C1 segment of cervical spinal cord (tissue), 14 donors: ENCODE measurements at places on chromosomes 13 and 19.

- no peak for DNase-seq
Observed at GRCh38 chr19:29672933-29673336, 7.7 kb downstream of the PLEKHF1 start.

DNA sequence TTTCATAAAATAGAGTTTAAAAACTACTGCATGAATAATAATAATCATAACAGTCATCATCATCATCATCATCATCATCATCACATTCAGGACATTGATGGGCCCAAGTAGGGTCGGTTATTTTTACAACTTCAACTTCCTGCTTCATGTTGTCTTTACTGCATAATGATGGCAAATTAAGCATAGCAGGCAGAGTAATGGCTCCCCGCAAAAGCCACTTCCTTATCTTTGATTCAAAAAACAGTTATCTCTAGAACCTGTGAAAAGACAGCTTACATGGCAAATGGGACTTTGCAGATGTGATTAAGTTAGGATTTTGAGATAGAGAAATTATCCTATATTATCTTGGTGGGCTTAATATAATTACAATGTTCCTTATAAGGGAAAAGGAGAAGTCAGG is 792.9 kb downstream of the LIG4 start:
- no peak for DNase-seq

DNA sequence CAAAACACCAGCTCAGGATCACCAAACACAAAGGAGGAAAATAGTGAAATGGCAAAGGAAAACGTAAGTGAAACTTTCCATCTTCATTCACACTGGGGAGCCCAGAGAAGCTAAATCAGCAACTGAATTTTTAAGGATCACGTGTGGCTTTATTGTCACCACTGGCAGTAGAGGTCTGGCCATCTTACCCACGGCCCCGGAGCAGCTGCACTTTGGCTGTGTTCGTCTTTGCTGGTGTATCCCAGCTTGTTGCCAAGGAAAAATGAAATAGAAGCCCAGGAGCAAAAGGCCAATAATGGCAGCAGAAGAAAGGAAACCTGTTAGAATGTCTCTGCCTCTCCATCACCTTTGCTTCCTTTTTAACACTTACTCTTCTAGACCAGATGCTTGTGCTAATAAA is 274.7 kb downstream of the FOXO1 start:
- no peak for DNase-seq

- DNase-seq, result no peak
Observed at GRCh38 chr13:89486065-89486464, 1814.9 kb downstream of the SLITRK5 start.

DNA sequence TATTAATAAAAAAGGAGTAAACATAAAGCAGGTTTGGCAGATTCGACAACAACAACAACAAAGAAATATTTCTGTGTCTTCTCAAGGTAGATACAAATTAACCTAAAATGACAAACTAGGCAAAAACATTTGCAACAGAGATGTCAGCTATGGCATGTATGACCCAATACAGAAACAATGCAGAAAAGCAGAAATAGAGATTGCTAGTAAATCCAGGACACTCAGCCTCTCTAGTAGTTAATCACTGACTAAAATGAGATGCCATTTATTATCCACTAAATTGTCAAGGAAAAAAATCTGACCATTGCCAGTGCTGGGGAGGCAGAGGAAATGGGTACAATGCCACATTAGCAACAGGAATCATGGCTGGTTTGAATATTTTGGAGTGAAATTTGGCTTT is 250.5 kb downstream of the TEX29 start:
- DNase-seq, result no peak

DNA sequence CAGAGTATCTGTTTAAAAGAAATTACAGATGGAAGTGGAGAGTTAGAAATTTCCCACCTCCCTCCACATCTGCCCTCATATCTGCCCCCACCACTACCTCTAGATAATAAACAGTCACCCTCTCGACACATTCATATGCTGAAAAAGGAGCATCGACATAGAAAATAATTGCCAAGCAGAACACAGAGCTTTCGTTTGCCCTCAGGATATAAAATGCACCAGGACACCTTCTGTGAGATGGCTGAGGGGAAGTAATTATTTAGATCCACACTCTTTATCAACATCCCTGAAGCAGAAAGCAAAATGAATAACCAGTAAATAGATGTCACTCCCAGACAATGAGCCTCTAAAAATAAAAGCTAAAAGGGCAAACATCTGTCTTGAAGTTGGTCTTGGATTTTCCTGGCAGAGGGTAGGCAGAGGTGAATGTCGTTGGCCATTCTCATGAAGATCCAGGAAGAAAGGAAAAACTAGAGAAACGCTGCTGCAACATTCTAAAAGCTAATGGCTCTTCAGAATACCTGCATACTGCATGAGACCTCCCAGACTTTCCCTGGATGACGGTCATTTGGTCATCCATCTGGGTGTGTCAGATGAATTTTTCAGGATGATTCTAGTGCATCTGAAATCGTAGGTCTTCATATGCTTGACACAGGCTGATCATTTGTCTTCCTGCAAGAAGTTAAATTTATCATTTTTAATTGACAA is 527.5 kb downstream of the RFC3 start:
- no peak for DNase-seq

DNA sequence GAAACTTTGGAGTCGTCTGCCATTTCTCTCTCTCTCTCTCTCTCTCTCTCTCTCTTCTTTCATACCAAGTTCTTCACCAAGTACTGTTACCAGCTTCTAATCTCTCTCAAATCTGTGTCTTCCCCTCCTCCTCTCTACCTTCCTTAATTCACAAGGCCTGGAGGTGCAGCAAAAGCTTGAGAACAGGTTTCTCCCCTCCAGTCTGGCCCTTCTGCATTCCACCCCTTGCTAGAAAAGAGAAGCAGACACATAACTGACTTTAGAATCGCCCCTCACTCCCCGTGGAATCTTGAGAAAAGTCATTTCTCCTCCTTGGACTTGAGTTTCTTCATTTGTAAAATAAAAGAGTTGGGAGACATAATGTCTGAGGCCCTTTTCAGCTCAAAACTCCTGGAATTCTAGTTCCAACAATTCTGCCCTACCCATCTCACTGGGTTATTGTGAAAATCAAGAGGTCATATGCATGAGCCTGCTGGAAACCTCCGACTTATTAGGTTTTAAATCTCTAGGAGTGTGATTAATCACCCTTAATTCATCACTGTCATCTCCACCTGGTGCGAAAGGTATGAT is 20.4 kb downstream of the AMER2 start:
- no peak for DNase-seq

GRCh38 chr13:112582263-112582662 is 5.7 kb downstream of the TUBGCP3 start:
- DNase-seq, result no peak

GRCh38 chr19:1018932-1019615 is 1.8 kb downstream of the TMEM259 start:
- DNase-seq, result no peak

DNA sequence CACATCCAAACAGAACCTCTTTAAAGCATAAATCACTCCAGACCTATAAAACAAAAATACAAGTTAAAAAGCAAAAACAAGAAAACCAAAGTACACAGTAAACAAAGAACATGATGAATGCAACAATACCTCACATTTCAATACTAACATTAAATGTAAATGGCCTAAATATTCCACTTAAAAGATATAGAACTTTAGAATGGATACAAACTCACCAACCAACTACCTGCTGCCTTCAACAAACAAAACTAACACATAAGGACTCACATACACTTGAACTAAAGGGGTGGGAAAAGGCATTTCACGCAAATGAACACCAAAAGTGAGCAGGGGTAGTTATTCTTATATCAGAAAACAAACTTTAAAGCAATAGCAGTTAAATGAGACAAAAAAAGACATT is 44.9 kb upstream of the PABPC3 start:
- no peak for DNase-seq

DNA sequence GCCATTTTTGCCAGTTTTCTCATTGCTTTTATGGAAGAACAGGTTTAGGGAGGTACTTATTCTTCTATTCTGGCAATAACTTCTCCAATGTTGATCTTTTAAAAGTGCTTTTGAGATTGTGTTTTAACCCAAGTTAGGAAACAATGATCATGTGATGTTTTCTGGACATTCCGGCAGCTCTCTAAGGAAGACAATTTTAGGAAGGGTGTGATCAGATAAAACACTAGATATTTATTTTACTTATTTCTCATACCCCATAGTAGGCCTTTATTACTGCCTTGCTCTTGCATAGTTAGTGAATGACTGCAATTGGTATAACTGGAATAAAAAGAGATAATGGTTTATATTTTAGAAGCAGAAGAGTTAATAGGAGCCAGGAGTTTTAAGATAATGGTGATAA is 68.4 kb upstream of the SPATA13 start:
- DNase-seq, result no peak
